Renal cortical epithelial cell (primary cell): ENCODE measurements at places on chromosomes 6 and 20. TPM values are rescaled to one million over a fixed set of nuclear protein-coding genes. Genes with fewer than 3 reads are reported as not detected.

SPATA25 gene
- total RNA-seq = 0.85 and 1.0 TPM in 2 replicates

CLIC5 gene
- 0.35 and 3.5 TPM in 2 replicates for total RNA-seq

BPIFA1 gene
- not detected in 2 replicates for total RNA-seq

SYCP2 gene
- 2.4 and 6.1 TPM in 2 replicates for total RNA-seq

SLC22A2 gene
- 5.3 and 20.3 TPM in 2 replicates for total RNA-seq

SEMG1 gene
- total RNA-seq = not detected in 2 replicates

NDRG3 gene
- 28.3 and 34.5 TPM in 2 replicates for total RNA-seq

YIPF3 gene
- total RNA-seq = 114 and 161 TPM in 2 replicates

KIAA1755 gene
- total RNA-seq = under 0.01 TPM in 1 of 2 replicates, not detected in the other

SNX21 gene
- total RNA-seq = 26.9 and 32.1 TPM in 2 replicates

RNF8 gene
- total RNA-seq = 24.5 and 31.3 TPM in 2 replicates

ZNF391 gene
- total RNA-seq = 0.69 and 6.6 TPM in 2 replicates

DEFB124 gene
- not detected in 2 replicates for total RNA-seq

GLP1R gene
- not detected in 2 replicates for total RNA-seq

SPTLC3 gene
- total RNA-seq = 4.2 and 46.9 TPM in 2 replicates

PLTP gene
- total RNA-seq = 10.4 and 32.1 TPM in 2 replicates

MYB gene
- 0.87 TPM in 1 of 2 replicates, not detected in the other for total RNA-seq

UCKL1 gene
- 20.3 and 27.8 TPM in 2 replicates for total RNA-seq

SNHG17 gene
- 8.0 and 9.3 TPM in 2 replicates for total RNA-seq

FAM229B gene
- total RNA-seq = 15.5 and 24.1 TPM in 2 replicates

MAPK13 gene
- total RNA-seq = 17.2 and 29.5 TPM in 2 replicates

ZNF334 gene
- total RNA-seq = 1.7 and 8.1 TPM in 2 replicates

CGA gene
- total RNA-seq = not detected in 2 replicates

MDFI gene
- total RNA-seq = 3.4 and 20.0 TPM in 2 replicates

C6orf58 gene
- total RNA-seq = 0.25 and 1.0 TPM in 2 replicates

ACTL10 gene
- 2.8 and 4.2 TPM in 2 replicates for total RNA-seq

PRICKLE4 gene
- 0.52 and 1.7 TPM in 2 replicates for total RNA-seq

ARMC12 gene
- total RNA-seq = 0.35 and 0.87 TPM in 2 replicates

SMIM28 gene
- not detected in 2 replicates for total RNA-seq

TPBG gene
- 20.0 and 38.4 TPM in 2 replicates for total RNA-seq

GJA10 gene
- total RNA-seq = not detected in 2 replicates

SEC63 gene
- total RNA-seq = 8.5 and 45.3 TPM in 2 replicates

SLPI gene
- total RNA-seq = 58.2 and 256 TPM in 2 replicates

SLC22A7 gene
- not detected in 2 replicates for total RNA-seq

CALHM6 gene
- 1.6 and 3.1 TPM in 2 replicates for total RNA-seq

C6orf15 gene
- total RNA-seq = 1.4 TPM in 1 of 2 replicates, not detected in the other

GDAP1L1 gene
- total RNA-seq = not detected in 2 replicates

COL9A3 gene
- total RNA-seq = 0.05 and 0.35 TPM in 2 replicates

KHDC1L gene
- not detected in 2 replicates for total RNA-seq

LRFN2 gene
- not detected in 2 replicates for total RNA-seq

C2 gene
- total RNA-seq = 1.7 TPM in 1 of 2 replicates, not detected in the other

POPDC3 gene
- under 0.01 and 2.1 TPM in 2 replicates for total RNA-seq

DSP gene
- total RNA-seq = 104 and 173 TPM in 2 replicates

EDN3 gene
- not detected in 2 replicates for total RNA-seq

ENPP1 gene
- total RNA-seq = 3.8 and 6.0 TPM in 2 replicates

EYS gene
- total RNA-seq = 0.10 and 0.87 TPM in 2 replicates

DDX39B gene
- 234 and 346 TPM in 2 replicates for total RNA-seq

TNXB gene
- total RNA-seq = 0.75 TPM in 1 of 2 replicates, not detected in the other

ULBP2 gene
- total RNA-seq = 8.2 and 14.4 TPM in 2 replicates

CPNE1 gene
- total RNA-seq = 73.1 and 119 TPM in 2 replicates

ZSCAN23 gene
- total RNA-seq = 1.9 and 10.0 TPM in 2 replicates

TRIM10 gene
- under 0.01 TPM in 1 of 2 replicates, not detected in the other for total RNA-seq
